ENCODE measurements at places on chromosomes 2 and 18.

DNA sequence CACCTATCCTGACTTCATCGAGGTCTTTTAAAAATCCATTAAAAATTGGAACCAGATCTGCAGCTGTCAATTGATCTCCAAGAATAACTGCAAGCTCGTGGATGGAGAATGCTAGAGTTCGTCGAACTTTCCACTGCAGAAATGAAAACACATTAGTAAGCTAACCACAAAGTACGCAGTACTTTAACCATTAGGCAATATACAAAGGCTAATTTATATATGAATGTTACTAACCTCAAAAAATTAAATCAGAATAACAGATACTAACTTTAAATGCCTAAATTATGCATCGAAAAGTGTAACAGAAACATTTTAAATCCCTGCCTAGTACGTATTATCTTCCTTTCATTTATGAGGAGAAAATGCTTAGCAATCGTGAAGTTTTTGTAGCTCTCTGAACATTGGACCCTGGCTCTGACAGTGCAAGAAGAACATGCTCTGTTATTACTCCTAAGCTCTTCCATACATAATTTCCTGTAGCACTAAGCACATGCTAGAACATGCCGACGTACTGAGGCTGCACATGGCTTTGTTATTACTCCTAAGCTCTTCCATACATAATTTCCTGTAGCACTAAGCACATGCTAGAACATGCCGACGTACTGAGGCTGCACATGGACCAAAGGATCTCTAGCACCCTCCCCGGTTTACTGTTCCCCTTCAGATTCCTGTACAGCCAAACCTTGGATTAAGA, 57.0 kb downstream of the PPP4R1 start:
- no peak for DNase-seq

DNA sequence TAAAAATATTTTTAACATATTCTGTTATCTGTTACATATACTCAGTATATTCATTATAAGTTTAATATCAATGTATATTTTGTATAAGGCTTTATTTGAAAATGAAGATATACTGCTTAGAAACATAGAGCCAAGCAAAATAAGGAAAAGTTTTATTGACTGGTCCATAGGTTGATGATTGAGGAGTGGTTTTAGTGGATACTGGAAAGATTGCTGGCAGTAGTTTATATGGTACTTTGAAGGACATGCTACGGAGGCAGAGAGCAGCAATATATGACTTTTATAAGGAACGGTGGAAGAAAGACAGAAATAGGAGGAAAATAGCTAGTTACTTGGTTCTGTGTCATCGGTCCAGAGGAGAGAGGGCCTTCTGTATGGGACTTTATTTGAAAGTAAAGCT, 92.4 kb downstream of the ZNF236 start:
- no peak for DNase-seq

GRCh38 chr2:223853425-223853837, 16.0 kb upstream of the AP1S3 start:
- DNase-seq: no peak

DNA sequence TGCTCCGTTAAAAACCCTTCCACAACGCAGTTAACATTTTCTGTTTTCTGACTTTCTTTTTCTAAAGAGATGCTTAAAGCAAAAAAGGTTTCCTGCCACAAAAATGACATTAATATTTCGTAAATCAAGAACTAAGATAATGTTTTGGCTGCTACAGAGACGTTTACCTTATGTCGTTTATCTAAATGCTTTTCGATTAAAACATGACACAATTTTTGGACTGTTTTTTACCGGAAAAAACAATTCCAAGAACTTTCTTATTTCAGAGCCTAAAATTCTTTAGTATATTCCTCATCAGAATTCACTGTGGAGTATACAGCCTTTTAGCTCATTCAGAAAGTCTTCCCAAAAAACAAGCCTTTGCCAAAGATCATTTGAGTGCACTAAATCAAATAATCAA, 278.0 kb upstream of the TCF4 start:
- no peak for DNase-seq

DNA sequence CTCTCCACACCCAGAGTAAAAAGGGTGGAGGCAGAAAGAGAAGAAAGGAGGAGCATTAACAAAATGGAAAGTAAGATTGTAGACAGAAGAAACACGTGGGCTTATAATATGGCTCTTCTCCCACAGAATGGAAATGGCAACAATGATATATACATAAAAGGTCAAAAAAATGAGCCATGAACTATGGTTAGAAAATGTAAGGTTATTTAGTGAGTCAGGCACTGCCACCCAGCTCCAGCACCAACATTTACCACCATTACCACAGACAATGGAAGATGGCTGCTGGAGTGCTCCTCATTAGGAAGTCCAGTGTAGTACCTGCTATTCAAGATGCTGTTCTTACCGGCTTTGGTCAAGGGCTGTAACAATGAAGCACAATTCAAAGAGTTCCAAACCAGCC, 258.0 kb downstream of the ZEB2 start:
- no peak for DNase-seq

- DNase-seq: no peak
Measured at GRCh38 chr2:242001853-242002252, 132.3 kb downstream of the RTP5 start.

- no peak for DNase-seq
Measured at GRCh38 chr2:238942726-238943300, 94.9 kb downstream of the TWIST2 start.

- no peak for DNase-seq
Measured at GRCh38 chr2:121155502-121156056, 129.4 kb downstream of the TFCP2L1 start.

DNA sequence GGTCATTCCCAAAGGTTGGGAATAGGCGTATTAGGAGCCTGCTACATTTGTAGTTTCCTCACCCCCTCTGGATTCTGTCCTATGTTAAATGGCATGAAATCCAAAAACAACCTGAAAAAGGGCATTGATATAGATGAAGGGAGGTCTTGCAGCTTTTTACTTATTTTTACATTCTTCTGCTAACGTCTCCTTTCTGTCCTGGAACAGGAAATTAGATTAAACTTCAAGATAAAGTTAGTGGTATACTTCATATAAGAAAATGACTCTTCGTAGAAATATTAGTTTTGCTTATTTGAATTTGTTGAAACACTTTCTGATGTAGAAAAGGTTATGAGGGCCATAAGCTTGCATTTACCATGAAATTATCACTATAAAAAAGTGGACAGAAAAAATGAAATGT, 694.5 kb downstream of the ADCYAP1 start:
- no peak for DNase-seq

DNA sequence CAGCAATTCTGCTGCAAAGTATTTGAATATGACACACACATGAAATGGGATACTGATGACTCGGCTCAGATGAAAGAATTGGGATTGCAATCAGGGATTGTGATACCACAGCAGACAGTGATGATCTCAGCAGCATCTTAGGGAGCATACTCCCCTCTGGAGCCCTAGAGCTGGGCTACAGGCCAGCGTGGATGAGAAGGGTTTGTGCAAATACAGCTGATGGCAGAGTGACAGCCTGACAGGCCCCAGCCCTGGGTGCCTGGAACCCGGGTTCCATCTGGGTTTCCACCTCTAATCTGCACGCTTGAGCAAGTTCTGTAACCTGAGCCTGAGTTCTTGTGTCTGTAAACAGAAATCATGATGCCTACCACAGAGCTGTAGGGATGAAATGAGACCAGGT, 418.0 kb downstream of the LRATD1 start:
- DNase-seq: no peak

GRCh38 chr2:37243435-37243834, 12.0 kb downstream of the NDUFAF7 start:
- no peak for DNase-seq

- no peak for DNase-seq
Measured at GRCh38 chr2:205199165-205199850, 483.0 kb upstream of the NRP2 start.

DNA sequence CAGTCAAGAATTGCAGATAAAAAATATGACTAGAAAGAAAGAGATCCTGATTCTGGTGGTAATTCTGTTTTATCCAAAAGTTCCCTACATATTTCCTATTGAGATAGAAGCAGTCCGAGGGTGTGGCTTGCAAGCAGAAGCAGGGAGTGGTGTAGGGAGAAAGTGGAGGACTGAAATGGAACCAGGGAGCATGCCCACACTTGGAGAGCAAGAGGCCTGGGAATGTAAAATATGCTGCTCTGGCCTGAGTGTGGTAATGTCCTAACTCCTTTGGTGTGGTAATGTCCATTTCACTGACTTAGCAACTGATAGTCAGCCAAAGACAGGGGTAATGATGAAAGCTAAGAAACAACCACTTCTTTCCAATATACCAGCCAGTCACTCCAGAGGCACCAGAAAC, 30.1 kb upstream of the FMNL2 start:
- DNase-seq: no peak

DNA sequence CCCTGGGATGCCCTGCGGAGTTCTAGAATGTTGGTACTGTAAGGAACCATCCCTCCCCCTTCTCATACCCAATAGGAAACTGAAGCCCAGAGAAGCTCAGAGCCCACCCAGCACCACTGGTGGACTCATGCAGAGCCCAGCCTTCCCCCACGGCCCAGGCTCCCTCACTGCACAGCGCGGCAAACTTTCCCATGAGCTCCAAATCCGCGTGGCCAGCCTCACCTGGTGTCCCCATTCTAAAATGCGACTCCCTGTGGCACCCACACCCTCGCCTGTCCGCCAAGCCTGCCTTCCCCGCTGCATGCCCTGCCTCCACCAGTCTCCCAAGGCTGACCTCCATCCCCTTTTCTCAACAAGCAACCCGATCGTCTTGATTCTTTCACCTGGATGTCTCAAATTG, 51.1 kb downstream of the PTGR3 start:
- DNase-seq: no peak

GRCh38 chr18:58268849-58269248, 224.8 kb downstream of the NEDD4L start:
- no peak for DNase-seq

GRCh38 chr18:3869848-3870247, 419.9 kb downstream of the TGIF1 start:
- no peak for DNase-seq

- DNase-seq: no peak
Measured at GRCh38 chr2:111122631-111123421, 2.1 kb downstream of the BCL2L11 start.

DNA sequence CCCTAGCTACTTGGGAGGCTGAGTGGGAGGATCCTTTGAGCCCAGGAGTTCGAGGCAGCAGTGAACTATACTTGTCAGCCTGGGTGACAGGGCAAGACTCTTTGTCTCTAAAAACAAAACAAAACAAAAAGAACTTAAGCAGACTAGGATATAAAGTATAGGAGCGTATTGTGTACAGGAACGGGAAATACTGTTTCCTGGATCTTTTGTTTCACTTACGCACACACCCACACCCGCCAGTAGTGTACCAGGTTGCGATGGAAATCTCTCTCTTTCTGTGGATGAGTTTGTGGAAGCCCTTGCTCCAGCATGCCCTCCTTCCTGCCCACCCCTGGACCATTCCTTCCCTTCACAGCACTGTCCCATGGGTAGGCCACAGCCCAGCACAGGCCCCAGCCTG, 136.3 kb downstream of the RPIA start:
- no peak for DNase-seq

DNA sequence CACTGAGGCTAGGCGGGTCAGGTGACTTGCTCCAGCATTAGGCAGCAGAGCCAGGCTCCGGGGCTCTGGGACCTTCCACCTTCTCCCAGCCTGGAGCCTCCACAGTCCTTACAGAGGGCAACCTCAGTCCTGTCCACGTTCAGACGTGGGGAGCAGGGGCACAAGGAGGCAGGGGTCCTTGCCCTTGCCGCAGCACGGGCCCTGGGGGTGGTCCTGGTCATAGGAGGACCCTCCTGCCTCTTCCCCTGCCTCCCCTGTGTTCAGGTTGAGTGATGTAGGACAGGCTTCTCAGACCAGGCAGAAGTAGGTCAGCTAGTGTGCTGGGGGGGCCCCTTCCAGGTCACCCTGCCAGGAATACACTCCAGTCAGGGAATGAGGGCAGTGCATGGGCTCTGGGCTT, 5.4 kb upstream of the ARHGEF4 start:
- DNase-seq: no peak

- DNase-seq: no peak
Measured at GRCh38 chr18:48888773-48889080, 62.0 kb downstream of the SMAD7 start.

DNA sequence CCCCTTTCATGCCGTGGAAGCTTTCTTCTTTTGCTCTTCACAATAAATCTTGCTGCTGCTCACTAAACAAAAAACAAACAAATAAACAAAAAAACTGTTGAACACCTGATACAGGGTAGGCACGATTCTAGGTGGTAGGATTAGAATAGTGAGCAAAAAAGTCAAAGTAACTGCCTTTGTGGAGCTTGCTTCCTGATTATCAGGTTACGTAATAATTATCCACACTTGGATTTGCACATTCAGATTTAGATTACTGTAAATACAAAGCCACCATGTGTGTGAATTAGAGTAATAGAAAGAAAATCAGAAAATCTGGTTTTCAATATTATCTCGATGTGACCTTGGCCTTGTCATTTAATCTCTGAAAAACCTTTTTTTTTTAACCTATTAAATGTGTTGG, 307.1 kb downstream of the NRXN1 start:
- DNase-seq: no peak
